T-cell (primary cell): ENCODE measurements at places on chromosomes 6 and 20.

DNA sequence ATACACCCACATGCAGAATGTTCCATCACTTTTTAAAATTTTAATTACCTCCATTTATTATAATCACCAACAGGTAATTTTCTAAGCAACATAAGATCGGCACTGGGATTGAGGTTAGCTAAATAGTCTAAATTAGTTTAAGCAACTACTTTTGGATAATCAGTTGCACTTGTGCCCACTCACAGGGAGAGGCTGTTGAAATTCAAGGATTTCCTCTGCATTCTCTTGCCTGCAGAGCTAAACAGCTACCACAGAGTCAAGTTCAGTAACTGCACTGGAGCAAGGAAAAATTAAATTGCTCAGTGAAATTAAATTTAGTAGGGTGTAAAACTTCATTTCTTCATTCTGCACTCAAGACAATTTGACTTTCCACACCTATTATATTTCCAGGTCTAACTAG, 120.7 kb upstream of the CCDC28A start:
- no peak for DNase-seq

GRCh38 chr6:98687752-98688151, 146.6 kb upstream of the POU3F2 start:
- no peak for DNase-seq

DNA sequence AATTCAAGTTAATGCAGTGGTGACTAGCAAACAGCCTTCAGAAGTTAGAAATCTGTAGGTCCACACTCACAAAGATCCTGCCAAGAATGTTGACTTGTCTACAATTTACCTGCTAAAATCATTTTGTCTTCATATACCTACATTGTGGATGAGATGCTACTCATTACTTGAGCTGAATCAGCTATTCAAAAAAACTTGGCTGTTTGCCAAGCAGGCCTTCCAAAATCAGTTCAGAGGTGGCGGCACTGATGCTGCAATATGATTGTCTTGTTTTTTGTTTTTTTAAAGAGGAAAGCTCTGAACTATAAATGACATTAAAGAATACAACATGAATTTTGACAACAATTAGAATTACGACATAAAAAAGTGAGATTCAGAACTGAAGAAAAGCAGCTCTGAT, 354.7 kb upstream of the KHDRBS2 start:
- no peak for DNase-seq

DNA sequence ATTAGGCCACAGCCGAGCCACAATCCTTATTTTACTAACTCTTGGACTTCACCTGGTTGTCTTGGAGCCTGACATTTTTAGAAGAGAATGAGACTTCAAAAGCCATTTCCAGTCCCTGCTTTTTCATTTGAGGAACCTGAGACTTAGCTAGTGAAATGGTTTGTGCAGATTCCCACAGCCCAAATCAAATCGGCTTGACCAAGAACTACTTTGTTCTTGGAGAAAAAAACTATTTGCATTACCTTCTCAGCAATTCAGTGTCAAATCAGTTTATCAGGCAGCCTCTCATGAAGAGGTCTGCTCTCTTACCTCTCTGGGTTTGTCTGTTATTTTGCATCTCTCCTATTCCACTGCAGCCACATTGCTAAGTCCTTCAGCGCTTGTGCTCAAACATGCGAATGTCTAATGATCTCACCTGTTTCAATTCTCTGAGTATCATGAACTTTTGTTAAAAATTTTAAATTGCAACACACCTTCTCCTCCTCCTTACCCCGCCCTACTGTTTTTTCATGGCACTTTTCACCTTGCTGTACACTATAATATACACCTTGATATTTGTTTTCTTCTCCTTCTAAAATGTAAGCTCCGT, 573 bp upstream of the IFNGR1 start:
- no peak for DNase-seq

DNA sequence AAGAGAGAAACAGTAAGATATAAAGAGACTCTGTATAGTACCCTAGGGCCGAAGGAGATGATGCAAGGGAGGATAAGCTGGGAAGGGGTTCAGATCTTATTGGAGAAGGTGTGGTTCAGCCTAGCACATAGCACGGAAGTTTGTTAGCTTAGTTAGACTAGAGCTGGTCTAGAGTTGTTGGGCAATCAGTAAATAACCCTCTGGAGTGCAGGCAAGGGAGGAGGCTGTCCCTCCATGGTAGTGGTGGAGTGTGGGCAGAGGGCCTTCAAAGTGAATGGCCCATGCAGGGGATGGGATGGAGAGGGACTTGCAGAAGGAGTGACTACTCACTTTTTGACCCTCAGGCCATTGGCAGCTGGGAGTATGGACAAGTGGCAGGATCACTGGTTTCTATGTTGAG, 20.0 kb downstream of the TULP4 start:
- no peak for DNase-seq
